ENCODE measurements at places on chromosomes 2 and 18.

DNA sequence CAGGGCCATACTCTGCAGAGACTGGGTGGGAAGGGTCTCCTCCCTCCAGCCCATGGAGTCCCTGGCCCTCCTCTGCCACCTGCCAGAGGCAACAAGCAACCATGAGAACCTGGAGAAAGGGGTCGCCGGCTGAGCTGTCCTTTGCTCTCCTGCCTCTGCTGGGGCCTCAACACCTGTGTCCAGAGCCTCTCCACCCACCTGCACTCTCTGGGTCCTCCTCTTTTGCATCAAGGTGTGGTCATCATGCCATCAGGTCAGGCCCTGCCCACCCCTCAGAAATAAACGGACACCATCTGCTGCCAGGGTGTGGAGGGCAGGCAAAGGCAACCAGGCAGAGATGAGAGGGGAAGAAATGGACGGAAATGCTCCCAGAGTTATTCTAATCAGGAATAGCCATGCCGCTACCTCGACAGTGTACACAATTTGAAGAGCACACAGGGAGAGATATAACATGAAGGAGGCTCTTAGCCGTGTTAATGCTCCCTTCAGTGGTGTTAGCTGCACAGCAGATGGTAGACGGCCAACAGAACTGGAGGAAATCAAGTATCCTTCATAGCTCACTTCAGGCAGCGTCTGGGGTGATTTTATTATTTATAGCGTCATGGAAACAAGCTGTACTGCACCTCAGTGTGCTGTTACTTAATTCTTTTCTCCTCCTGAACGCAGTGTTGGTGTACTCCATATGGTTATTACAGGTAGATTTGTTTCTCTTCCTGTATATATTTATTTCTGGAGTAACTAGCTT is 247.9 kb downstream of the TSN start:
- no peak for DNase-seq

GRCh38 chr18:78713726-78714125 is 265.9 kb upstream of the SALL3 start:
- no peak for DNase-seq

DNA sequence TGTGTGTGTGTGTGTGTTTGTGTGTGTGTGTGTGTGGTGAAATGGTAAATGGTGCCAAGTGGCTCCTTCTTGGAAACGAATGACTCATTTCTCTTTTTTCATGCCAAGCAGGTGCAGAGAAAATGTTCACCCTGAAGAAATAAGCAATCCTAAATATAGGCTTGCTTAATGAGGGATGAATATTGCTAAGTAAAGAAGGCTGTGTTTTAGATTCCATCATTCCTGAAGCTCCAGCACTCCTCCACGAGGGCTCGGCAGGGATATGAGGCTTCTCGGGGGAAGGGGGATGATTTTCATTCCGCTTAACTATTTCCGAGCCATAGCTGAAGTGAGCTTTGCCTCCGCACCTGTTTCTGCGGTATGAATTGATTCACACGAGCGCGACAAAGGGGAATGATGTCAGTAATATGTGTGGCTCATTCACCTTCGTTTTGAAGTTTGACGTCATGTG is 72.9 kb downstream of the TSN start:
- DNase-seq: no peak

DNA sequence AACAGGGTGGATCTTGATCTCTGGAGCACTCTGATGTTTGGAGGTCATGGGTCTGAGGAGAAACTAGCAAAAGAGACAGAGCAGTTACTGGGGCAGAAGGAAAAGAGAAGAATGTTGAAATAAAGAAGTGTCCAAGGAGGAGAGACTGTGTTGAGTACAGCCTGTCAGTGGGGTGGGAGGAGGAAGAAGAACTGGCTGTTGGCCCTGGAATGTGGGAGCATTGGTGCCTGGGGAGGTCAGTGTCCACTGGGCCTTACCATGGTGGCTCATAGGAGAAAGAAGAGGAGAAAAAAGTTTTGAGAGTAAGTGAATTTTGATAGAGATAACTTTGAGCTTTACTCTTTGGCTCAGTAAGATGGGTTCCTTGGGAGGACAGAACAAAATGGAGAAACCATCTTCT is 499.0 kb downstream of the TXNL1 start:
- no peak for DNase-seq

DNA sequence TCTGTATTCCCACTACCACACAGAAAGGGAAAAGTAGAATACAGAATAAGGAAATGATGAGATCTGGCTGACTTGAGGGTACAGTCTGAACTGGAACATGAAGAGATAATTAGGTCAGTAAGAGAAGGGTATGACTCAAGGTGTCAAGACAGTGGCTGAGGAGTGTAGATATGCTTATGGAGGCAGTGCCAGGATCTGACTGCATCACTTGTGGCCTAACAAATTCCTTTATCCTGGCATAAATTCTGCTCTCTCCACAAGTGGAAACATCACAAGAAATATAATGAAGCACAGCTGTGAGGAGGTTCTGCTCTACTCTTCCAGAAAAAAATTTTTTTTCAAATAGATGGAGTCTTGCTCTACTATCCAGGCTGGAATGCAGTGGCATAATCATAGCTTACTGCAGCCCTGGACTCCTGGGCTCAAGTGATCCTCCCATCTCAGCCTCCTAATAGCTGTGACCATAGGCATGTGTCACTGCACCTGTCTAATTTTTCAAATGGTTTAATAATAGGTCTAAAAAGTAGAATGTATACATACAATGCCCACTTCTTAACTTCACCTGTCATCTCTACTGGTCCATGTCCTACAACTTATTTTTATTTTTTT is 85.3 kb downstream of the C2orf74 start:
- DNase-seq: no peak

DNA sequence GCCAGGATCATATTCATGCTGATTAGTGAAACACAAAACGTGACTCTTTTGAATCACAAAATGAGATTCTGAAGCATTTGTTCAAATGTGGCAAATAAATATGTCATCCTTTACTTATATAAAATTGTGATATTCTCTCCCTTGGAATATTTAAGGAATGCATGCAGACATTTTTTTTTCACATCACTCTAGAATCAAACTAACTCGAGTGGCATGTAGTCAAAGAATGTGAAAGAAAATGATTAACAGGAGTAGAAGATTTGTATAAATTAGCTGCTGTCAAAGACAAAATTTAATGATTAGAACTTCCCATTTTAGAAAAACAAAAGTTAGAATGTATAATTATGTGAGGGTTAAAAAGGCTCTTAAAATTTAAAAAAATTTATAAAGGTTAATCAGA is 721.0 kb upstream of the FAM98A start:
- no peak for DNase-seq

GRCh38 chr2:107595749-107596148 is 230.9 kb upstream of the RGPD4 start:
- DNase-seq: no peak

DNA sequence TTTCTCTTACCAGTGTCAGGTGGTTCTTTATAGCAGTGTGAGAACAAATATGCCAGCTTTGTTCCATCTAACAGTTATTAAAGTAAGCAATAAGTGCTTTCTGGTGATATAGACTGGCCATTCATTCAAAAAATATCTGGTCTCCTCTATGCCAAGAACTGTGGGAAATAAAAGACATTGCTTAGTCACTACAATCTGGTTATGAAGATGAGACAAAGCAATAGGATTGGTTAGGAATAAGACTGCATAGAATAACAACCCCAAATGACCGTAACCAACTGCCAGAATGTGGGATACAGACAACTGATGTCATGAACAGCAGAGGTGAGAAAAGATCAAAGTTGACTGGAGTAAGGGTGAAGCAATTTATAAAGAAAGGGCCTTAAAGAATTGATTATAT is 83.8 kb downstream of the MBD2 start:
- DNase-seq: no peak

DNA sequence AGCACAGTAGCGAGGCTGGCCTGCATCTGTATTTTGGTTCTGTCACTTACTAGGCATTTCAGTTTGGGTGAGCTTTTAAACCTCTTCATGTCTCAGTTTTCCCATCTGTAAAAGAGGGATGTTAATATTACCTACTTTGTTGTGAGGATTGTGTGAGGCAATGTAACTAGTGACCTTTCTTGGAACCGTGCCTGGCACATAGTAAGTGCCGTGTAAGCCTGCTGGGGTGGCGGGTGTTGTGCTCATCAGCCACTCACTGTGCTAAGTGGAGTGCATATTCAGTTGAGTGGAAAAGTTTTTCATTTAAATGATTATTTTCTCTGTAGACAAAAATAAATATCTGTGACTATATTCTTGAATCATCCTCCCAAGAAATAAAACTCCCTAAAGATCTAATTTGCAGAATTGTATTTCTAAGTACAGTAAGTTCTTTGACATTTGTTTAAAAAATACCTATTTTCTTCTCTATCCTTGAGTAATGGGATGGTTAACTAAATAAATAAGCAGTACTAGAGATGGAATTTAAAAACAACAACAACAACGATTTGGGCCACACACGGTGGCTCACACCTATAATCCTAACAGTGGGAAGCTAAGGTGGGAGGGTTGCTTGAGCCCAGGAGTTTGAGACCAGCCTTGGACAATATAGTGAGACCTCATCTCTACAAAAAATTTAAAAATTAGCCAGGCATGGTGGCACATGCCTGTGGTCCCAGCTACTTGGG is 56.7 kb downstream of the MALT1 start:
- no peak for DNase-seq

DNA sequence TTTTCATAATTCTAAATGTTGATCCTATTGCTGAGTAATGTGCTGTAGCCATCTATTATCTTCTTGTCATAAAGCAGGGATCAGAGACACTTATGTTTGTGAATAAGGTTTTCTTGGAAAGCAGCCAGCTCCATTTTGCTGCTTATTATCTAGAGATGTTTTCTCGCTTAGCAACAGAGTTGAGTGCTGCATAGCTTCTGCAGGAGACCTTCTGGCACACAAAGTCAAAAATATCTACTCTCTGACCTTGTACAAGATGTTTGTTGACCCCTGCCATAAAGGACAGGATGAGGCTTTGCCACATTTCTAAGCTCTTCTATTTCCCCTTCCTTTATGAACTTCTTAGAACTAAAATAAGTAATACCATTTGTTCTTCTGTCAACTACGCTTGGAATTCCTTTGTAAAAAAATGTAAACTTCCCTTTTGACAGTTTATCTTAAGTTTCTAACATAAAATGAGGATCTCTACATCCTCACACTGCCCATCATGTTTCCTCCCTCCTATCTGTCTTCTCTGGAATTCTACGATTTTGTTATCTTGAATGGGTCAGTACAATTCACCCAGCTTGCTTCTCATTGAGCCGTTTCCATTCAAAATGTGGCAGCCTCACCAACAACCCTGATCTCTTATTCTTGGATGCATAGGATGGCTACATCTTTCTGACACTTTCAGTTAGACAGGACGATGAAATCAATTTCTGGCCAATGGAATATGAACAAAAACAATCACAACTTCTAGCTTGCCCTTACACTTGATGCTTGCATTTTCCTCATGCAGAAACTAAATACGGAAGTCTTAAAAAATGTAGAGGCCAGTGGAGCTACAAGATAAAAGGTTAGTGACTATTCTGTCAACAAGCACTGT is 1377.0 kb downstream of the SUCLG1 start:
- DNase-seq: no peak

DNA sequence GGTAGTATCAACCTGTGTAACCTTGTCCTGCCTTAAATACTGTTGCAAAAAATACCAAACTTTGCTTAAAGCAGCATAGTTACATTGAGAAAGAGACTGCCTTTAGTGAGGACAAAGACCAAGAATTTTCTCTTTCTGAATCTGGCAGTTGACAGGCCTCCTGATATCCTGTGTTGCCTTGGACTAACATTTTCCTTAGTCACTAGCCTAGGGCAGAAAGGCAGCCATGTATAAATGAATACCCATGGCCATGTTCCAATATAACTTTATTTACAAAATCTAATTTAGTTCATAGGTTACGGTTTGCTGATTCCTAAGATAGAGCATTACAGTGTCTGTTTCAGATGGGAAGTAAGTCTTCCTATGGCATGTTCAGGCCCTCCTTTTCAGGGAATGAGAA is 895.4 kb downstream of the CNTNAP5 start:
- no peak for DNase-seq

GRCh38 chr18:8478166-8478967 is 130.9 kb upstream of the RAB12 start:
- peak; percentile 78 for DNase-seq

- DNase-seq: peak; percentile 37
Observed at GRCh38 chr2:237425320-237425719, 11.4 kb upstream of the COL6A3 start.

- DNase-seq: no peak
Observed at GRCh38 chr2:176324862-176325261, 55.6 kb downstream of the MTX2 start.

- no peak for DNase-seq
Observed at GRCh38 chr18:5891184-5891853, 4.0 kb downstream of the TMEM200C start.

GRCh38 chr2:106124106-106124756 is 69.9 kb downstream of the UXS1 start:
- no peak for DNase-seq

GRCh38 chr2:1701020-1701419 is 43.3 kb downstream of the PXDN start:
- no peak for DNase-seq

DNA sequence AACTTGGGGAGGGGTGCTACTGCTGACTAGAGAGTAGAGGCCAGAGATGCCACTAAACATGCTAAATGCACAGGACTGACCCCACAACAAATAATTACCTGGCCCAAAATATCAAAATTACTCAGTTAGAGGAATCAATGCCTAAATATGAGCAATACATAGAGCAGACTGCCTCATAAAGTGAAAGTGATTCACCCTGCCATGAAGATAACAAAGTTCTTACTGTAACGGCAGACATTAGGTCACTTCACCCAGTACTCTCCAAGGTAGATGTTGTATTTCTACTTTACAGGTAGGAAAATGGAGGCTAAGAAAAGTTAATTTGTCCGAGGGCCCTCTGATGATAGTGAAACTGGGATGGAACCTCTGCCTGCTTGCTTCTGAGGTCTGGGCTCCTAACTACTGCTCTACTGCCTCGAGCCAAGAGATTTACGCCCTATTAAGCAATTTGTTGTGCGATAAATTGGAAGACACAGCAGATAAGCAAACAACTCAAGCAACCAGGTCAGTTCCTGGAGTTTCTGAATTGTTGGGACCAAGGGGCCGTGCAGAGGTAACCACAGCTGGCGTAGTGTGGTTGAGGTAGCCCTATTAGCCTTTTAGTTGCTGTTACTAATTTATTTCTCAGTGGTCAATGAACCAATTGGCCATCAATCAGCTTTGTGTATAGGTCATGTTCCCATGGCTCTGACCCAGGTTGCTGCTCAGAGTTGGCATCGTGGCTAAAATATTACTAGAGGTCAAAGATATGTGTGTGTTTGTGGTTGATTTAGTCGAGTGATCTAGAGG is 4.8 kb downstream of the DHRS9 start:
- DNase-seq: no peak

DNA sequence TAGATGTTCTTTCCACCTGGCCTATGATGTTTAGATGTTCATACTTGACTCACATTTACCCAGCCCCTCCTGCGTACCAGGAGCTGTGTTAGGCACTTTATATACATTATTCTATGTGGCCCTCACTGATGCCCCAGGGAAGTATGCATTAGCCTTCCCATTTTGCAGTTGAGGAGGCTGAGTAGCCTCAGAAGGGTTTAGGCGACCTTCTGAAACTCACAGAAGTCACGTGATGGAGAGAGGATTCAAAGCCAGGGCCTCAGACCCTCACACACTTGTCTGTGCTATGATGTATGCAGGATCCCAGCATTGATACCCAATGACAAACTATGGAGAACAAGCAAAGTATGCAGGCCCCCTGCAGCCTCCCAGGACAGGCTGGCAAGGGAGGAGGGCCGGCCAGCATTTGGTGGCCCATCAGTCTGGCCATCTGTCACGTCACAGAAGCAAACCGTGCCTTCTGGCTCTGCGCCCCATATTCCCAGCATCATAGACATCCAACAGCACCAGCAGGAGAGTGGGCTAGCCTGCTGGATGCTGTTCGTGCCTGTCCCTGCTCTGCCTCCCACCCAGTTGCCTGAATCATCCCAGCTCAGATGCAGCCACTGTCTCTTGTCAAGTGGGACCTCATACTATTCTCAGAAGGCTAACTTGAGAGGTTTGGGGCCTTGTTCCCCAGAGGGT is 33.6 kb downstream of the EHD3 start:
- DNase-seq: no peak
